PC-3 (cell line): ENCODE measurements at places on chromosomes 13 and 19.
A peak's percentile ranks its signal among the peaks of the same experiment; 100 is the strongest.

- DNase-seq = no peak
These were observed 11.2 kb downstream of the BCAT2 start for GRCh38 chr19:48799358-48800300.

DNA sequence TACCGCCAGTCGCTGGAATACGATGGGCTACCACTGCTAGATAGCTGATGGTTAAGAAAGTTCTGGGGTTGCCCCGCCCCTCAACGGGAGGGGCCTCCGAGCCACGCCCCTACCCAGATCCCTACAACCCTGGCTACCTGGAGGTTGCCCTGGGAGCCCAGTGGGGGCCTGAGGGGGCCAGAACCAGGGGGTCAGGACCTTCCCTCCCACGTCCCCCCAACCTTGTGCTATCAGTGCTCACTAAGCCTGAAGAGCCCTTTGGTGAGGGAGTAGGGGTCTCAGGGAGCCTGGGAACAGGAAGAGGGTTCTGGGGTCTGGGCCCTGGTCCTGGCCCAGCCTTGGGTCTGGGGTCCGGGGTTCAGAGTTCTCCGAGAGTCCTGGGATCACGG lies 8.9 kb downstream of the OCEL1 start:
- DNase-seq = peak; percentile 46

- DNase-seq = no peak
These were observed 487.7 kb upstream of the PRR20A start for GRCh38 chr13:56653043-56653442.

DNA sequence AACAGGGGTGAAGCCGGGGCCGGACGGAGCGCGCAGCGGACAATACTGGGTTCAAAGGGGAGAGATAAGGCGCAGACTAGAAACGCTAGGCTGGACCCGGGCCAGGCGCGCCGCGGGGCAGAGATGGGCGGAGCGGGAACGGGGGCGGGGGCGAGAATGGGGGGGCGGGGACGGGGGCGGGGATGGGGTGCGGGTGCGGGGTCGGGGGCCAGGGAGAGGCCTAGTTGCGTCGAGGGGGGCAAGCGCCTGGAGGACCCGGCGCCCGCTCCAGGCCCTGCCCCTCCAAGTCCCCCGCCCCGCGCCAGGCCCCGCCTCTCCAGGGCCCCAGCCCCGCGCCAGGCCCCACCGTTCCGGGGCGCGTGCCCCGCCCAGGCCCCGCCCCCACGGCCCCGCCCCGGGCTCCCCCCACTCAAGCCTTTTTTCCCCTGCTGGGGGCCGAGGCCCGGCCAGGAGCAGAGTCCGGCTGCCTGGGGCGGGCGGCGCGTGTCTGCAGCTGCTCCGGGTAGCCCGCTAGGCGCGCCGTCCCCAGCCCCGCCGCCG lies at the start of gene CERS4:
Gene CERS4 (plus strand): TSS at position 449 of the 540 bp plus-strand sequence. CDS start 41,707 bp downstream, outside the sequence.
- DNase-seq = peak; percentile 52

DNA sequence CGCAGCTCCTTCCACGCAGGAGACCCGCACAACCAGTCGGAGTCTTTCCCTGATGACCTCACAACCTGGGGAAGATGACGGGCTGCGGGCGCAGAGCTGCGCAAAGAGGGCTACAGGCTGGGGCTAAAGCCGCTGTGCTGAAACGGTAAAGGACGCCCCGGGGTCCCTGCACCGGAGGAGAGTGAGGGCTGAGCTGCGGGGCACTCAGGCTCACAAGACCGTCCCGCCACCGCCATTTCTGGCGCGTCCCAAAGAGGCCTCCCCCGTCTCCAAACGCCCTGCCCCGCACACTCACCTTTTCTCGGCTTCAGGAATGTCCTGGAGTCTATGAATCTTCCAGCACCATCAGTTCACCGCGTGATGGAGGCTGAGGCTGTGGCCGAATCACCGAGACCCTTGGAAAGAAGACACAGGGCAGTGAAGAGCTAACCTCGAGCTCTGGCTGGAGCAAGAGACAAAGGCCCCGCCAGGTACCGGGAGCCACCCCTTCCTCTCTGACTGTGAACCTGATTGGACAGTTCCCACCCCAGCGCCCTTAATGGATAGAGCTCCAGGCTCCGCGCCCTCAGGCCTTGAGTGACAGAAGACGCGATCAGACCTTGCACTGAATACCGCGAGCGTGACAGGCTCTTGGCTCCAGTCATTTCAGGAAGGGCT lies 41.8 kb upstream of the ZNF429 start:
- peak; percentile 56 for DNase-seq

DNA sequence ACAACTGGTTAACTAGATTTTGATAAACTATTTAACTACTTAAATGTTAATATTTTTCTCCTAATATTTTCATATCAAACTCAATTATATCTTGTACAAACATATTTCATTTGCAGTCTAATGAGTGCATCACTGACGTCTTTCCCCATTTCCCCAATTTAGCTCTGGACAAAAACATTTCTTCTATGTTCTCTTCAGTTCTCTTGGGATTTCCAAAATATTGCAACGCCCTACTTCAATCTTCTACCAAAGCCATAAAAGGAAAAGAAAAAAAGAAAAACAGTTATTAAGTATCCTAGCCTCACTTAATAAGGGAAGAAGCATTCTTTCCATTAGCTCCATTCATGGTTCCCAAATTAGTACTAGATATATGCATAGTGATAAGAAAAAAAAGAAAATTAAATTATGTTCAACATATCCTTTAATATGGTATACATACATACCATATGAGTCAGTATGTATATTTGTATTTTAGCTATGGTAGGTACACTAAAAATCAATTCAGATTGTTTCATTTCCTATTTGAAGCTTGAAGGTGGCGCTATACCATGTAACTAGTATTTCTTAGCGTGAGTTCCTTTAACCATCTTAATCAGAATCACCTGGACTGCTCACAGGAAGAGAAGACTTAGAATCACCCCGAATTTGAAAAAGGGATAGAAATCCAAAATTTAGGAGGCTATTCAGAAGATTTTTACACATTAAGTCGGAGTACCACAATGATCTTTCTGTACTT lies 9.9 kb downstream of the FBXL3 start:
- DNase-seq = no peak

GRCh38 chr13:111971891-111972780 lies 94.8 kb upstream of the SOX1 start:
- DNase-seq = no peak

GRCh38 chr19:307111-307531 lies 15.9 kb upstream of the PLPP2 start:
- no peak for DNase-seq

GRCh38 chr13:84980571-84980970 lies 818.6 kb downstream of the SLITRK6 start:
- DNase-seq = no peak

- no peak for DNase-seq
These were observed 27.1 kb upstream of the PARP4 start for GRCh38 chr13:24539500-24540165.

GRCh38 chr13:70864731-70865130 lies 756.5 kb upstream of the KLHL1 start:
- DNase-seq = no peak

DNA sequence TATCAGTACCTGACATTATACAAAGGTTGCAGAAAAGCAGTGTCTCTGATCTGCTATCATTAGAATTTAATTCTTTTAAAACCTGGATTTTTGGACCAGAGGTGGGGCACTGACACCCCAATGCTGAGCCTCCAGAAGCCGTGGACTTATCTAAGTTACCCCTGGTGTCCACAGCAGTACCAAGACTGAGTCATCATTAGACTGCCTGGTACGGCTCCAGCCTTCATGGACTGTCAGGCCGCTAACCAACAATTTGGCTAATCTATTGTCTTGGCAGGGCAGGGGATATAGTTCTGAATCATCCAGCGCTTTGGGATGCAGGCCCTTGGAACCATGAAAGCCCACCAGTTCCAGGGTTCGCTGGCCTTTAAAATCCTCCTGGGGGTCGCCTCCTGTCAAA lies 78.3 kb downstream of the TSHZ3 start:
- no peak for DNase-seq

- peak; percentile 95 for DNase-seq
These were observed 17.3 kb downstream of the RHPN2 start for GRCh38 chr19:33047422-33047821.

DNA sequence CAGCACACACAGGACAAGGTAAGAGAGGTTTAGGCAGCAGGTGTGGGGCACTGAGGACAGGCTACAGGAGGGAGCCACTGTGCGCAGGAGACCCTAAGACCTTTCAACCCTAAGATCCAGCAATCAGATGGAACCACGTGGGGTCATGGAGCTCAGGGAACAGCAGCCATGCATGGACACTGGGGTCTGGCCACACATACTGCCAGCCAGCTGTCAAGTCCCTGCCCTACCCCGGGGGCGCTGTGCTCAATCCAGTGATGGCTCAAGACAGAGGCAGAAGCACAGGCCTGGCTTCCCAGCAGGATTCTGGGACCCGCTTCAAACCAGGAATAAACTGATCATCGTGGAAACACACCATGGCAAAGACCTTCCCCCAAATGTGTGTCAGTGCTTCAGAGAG lies 25.5 kb upstream of the EPHX3 start:
- no peak for DNase-seq

- no peak for DNase-seq
These were observed 114.4 kb upstream of the ZNF507 start for GRCh38 chr19:32231020-32231419.

DNA sequence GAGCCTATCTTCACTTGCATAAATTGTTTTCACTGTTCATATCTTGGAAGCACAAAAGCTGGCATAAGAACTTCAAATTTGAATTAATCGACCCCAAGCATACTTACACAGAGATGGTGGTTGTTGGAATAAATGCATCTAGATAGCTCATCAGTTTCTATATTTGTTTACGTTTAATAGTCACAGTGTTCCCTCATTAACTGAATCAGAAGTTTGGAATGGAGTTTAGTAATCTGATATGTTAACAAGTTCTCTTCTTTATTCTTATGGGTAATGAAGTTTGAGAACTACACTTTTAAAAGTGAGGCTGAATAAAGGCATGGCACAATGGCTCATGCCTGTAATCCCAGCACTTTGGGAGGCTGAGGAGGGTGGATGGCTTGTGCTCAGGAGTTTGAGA lies 886.7 kb upstream of the PCDH20 start:
- DNase-seq = peak; percentile 23
